ENCODE measurements at places on chromosomes 7 and 10. TPM values are rescaled to one million over a fixed set of nuclear protein-coding genes. Genes with fewer than 3 reads are reported as not detected.

DNA sequence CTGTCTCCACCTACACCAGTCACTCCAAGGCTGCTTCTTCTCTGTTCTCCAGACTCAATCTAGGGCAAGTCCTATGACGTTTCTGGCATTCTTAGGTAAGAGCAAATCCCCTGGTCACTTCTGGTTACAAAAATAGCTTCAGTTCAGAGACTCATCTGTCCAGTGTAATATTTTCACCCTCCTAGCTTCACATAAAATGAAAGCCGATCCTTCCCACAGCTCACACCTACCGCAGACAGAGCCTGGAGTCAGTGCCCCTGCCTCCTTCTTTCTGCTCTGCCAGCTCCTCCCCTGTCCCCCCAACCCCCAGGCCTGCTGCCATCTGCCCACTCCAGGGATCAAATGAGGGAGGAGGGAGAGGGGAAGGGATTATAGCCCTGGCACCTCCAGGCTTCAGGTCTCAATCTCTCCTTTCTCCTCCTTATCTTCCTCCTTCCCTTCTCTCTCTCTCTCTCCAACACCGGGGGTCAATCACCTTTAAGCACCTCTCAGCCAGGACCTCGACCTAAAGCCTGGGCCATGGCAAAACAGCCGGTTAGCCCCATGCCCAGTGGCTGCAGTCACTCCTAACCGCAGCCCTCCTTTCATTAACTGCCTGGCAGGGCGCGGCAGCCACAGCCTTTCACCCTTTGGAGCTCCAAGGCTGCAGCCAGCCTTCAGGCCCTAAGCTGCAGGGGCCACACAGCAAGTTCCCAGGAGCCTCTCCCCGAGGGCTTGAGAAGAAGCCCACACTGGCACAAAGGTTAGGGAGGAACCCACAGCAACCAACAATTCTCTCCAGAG is 292.6 kb upstream of the MGMT start:
- DNase-seq = no peak

DNA sequence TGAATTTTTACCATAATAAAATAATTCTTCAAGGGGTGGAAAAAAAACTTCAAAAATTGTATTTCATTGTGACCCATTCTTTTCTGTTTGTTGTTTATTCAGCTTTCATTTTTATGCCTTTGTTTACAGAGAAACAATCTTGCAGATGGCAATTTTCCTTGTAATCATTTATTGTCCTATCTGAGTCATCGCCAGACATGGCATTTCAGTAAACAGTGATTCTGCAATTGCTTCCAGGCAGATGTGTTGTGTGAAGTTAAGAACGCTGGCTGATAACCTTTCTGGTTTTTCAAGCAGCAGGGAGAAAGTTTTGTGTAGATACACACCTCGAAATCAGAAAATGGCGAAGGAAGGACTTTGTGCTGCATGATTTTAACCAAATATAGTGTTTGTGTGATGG is 80.7 kb upstream of the RPA3 start:
- no peak for DNase-seq

DNA sequence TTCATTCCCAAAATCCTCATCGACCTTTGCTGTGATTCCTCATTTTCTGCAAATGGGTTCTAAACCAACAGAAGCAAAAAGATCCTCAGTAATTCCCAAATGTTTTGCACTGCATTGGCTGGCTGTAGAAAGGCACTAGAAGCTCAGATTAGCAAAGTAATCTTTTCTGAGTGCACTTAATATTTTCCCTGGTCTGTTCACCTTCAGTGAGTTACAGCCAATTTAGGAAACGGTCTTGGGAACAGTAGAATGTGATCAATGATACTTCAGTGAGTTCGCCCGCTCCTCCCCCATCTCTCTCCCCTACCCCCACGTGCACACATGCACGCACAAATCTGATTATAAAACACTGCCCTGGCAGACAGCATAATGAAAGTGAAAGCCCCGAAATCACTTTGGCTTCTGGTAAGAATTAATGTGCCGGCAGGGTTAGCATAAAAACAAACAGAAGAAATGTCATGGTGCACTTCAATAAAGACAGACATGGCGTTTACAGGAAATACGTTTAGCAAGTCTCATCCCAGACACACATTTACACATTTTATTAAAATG is 201.3 kb upstream of the CDCA7L start:
- no peak for DNase-seq

DNA sequence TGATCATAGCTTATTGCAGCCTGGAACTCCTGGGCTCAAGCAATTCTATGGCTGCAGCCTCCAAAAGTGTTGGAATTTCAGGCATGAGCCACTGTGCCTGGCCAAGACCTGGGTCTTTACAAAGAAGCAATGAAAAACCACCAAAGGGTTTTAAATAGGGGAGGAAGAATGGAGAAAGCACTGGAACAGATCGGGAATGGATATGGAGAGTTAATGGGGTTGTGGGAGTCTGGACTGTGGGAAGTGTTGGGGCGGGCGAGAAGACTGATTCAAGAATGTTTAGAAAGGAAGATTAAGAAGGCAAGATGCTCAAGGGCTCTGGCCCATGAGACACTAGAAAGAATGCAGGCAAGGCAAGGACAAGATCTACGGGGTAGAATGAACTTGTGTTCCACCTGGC is 98.5 kb downstream of the CARD11 start:
- no peak for DNase-seq

DNA sequence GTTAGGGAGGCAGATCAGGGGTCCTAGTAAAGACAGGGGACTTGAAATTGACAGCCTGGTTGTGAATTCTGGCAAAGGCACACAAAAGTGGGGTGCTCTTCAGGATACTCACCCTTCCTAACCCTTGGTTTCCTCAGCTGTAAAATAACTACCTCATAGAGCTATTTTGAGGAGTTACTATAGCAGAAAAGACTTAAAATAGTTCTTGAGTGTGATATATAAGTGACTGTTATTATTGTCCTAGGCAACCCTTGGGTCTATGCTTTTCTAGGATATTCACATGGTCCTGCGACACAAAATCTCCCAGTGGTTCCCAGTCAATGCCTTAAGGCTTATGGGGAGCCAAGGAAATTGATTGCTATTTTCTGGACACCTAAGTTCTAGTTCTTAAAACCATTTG is 98.1 kb upstream of the NAMPT start:
- DNase-seq = no peak

GRCh38 chr10:62136931-62137330 is 131.7 kb downstream of the RTKN2 start:
- no peak for DNase-seq

GRCh38 chr10:663831-664251 is 25.6 kb downstream of the DIP2C start:
- no peak for DNase-seq

DNA sequence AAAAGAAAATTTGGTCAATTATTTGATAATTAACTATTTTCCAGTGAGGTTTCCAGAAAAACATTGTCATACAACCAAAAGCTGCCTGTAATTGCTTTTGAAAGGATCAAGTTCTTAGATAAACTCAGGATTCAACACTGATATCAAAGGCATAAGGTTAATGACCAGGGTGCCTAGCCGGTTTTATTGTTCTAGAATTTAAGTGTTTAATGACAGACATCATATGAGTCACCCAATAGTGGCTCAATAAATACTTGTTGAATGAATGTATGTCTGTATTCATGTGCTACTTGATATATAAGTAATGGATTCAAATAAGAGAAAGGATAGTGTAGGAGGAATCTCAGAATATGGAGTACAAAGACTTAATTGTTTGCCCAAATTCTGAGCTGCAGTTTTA is 196.1 kb upstream of the LRGUK start:
- no peak for DNase-seq

- no peak for DNase-seq
Measured at GRCh38 chr10:92203919-92204623, 86.8 kb downstream of the CPEB3 start.

DNA sequence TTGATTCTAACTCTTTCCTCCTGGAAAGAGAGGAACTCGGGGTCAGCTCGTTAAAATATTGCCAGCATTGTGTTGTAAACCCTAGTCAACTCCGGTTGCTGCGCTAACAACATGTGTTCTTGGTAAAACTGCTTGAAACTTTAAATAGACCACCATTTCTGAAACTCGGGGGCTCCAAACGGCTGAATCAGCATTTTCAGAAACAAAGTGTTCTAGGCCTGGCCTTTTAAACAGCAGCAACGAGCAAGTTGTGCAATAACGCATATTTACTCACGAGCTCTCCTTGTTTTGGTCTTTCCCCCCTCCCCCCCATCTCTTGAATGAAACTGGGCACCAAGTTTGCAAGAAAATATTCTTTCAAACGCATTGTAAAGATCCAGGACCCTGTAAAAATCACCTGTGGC is 9.2 kb upstream of the GRB10 start:
- no peak for DNase-seq

DNA sequence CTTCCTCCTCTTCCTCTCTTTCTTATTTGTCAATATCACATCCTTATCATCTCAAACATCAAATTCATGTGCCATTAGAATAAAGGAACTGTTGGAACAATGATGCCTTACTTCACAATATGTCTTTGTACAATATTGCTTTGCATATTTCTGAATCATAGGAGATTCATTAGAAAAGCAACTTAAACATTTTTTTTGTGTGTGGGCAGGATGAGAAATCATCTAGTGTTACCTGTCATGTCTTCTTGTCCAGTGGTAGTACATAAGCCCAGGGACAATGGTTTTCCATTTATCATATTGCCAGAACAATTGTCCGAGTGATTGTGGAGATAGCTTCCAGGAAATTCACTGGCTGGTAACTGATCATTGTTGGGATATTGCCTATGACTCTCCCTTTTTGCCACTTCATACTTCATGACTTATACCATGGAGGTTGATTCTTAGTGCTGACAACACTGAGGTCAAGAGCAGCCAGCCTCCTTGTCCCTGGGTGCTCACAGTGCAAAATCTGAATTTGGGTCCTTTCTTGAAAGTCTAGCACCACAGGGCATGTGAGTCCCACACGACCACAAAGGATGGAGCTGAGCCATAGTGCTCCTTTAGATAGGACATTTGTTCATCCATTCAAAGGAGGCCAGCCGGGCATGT is 215.0 kb downstream of the MDFIC start:
- DNase-seq = no peak

DNA sequence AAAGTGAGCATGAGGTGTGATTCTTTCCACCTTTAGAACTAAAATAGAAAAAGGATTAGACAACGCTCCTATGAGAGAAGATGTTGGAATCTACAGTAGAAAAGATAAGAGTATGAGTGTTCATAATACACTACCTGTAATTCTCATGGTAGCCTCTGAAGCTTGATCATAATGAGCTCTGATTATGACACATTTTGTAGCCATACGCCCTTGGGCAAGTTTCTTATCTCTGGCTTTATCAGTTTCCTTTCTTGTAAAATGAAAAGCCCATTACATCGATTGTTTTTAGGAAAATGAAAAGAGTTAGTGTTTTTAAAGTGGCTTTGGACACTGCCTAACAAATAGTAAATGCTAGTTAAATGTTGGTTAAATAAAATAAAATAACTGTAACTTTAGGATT is 22.4 kb upstream of the PRSS58 start:
- DNase-seq = no peak

- no peak for DNase-seq
Measured at GRCh38 chr10:23412223-23412622, 26.7 kb upstream of the OTUD1 start.

GRCh38 chr7:26227987-26228386 is 26.4 kb downstream of the CBX3 start:
- DNase-seq = no peak

GRCh38 chr10:23331567-23332301 is 12.9 kb downstream of the C10orf67 start:
- DNase-seq = no peak

DNA sequence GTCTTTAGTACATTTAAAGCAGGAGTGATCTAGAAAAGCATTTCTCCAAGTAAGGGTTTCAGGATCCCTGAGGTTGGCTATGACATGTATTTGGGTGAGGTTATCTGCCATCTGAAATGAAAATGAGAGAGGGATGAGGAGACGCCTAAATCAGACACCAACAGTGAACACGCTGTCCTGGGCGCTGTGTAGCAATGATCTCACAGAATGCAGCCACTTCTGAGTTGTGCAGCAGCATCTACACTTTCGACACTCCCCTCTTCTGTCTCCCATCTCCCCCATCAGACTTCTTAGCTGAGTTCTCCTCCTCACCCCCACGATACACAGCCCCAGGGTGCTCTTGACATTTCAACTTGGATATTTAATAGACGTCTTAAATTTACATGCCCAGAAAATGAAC is 95.4 kb downstream of the SVIL start:
- no peak for DNase-seq

GRCh38 chr10:22334414-22335172 is 10.7 kb upstream of the SPAG6 start:
- peak; percentile 64 for DNase-seq

- DNase-seq = no peak
Measured at GRCh38 chr7:47471831-47472230, 110.1 kb downstream of the TNS3 start.

GRCh38 chr7:282621-283020 is 7.3 kb upstream of the FOXL3 start:
- DNase-seq = no peak

DNA sequence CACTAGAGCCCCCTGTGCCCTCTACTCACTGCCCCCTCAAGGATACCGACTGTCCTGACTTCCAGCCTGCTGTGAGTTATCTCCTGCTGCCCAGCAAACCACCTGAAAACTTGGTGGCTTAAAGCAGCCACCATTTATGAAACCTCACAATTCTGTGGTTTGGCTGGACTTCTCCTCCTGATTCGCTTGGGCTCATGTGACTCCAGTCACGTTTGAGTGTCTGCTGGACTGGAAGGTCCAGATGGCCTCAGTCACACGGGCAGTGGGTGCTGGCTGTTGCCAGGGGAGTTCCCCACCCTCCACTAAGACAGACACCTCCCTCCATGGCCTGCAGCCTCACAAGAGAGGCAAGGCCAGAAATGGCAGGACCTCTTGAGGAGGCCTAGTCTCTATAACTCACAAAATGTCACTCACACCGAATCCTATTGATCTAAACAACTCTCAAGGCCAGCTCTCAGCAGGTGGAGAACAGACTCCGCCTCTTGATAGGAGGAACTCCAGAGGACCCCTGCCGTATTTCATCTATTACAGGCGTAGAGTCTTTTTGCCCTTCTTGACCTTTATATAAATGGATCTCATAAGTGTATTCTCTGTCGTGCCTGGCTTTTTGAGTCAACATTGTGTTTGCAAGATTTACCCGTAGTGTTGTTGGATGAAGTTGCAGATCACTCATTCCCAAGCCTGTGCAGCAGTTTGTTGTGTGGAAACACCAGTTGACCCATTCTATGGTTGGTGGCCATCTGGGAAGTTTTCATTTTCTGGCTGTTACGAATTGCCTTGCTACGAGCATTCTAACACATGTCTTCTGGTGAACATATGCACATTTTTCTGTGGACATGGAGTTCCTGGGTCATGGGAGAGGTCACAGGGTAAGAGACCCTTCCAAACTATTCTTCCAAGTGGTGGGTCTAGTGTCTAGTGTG is 48.3 kb downstream of the ZMIZ1 start:
- DNase-seq = peak; percentile 53

The HYAL4 gene
- total RNA-seq = 0.42 TPM

The HIP1 gene
- 13.8 TPM for total RNA-seq

The NT5C2 gene
- total RNA-seq = 38.2 TPM

The ARHGEF35 gene
- total RNA-seq = 0.29 TPM

The AMPH gene
- total RNA-seq = 4.7 TPM

The SPDYE18 gene
- 1.7 TPM for total RNA-seq

The SEMA3E gene
- total RNA-seq = 0.64 TPM

The CYP26C1 gene
- not detected for total RNA-seq

The PODXL gene
- total RNA-seq = 61.6 TPM

All from right cardiac atrium (tissue), 5 donors.